Testis (tissue), 5 donors: ENCODE measurements at places on chromosomes 7 and 10. TPM values are rescaled to one million over a fixed set of nuclear protein-coding genes. Genes with fewer than 3 reads are reported as not detected.

DNA sequence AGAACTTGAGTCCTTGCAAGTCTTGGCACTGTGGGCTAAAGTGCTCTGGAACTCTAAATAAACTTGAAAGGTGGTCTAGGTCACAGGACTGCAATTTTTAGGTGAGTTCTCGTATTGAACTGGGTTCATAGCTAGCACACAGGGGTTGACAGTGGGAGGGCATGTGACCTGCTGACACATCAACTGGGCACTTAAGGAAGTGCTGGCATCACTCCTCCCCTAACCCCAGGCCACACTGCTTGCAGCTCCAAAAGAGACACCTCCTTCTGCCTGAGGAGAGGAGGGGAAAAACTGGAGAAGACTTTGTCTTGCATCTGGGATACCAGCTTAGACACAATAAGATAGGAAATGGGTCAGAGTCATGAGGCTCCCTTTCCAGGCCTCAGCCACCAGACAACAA lies 38.0 kb upstream of the AASS start:
- DNase-seq = no peak

- DNase-seq = no peak
Measured at GRCh38 chr7:47738563-47739166, 156.8 kb upstream of the TNS3 start.

The RBP3 gene
- polyA plus RNA-seq = 0.09 TPM

DNA sequence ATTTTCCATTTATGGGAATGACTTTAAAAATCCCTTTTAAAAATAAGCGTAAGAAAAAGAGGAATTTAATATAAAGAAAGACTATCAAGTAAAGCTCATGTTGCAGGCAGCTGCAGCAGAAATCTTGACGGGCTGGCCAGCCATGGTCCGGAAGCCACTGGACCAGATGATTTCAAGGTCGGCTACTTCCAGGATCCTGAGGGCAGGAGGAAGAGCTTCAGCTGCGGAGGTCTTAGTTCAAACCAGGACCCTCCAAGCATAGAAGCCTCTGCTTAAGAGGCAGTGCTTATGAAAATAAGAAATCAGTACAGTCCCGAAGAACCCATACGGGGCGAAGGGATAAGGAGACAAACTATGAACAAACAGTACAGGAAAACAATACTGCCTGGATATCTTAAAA lies 220.2 kb upstream of the CELF2 start:
- DNase-seq = peak; percentile 38

DNA sequence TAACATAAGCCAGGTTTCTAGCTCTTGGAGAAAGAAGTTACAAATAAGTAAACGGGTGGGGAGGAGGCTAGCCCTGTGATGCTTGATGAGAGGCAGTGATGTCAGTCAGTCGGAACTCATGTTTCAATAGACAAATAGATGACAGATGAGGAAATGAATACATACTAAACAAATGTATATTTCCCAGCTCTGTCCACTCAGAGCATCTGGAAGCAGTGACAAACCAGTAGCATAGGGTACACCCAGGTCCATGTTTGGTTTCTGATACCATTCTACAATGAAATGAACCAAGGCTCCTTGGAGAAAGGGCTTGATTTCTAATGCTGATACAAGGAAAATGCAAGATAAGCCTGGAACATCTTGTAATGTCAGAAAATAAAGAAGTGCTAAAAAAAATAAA lies 30.6 kb downstream of the PODXL start:
- DNase-seq = no peak
